CD4-positive, alpha-beta T cell (primary cell): ENCODE measurements at places on chromosomes 7 and 10.

DNA sequence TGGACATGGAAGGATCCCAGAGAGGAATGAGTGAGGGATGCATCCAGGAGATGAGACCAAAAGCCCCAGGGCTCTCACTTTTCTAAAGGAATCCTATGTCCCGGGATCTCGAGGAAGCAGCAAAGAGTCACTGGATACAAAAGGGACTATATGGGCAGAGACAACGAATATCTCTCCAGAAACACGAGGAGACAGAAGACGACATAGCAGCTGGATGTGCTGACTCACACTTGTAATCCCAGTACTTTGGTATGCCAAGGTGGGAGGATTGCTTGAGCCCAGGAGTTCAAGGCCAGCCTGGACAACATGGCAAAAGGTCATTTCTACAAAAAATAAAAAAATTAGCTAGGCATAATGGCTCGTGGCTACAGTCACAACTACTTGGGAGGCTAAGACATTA, 24.7 kb upstream of the MSMB start:
- DNase-seq = no peak

DNA sequence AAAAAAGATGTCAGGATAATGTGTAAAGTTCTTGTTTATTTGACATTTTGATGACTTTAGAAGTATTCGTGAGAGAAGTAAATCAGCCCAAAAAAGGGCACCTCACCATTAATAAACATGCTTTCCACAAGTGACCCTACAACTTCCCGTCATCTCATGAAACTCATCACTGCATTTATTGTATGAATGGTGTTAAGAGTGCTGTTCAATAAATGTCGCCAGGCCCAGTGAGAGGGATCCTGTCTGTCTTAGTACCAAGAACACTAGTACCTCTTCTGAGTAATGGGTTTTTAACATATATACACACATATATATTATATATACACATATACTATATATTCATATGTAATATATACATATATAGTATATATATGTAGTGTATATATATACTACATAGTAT, 61.9 kb downstream of the TMEM26 start:
- DNase-seq = no peak

GRCh38 chr7:112981966-112982365, 104.7 kb downstream of the GPR85 start:
- DNase-seq = no peak

DNA sequence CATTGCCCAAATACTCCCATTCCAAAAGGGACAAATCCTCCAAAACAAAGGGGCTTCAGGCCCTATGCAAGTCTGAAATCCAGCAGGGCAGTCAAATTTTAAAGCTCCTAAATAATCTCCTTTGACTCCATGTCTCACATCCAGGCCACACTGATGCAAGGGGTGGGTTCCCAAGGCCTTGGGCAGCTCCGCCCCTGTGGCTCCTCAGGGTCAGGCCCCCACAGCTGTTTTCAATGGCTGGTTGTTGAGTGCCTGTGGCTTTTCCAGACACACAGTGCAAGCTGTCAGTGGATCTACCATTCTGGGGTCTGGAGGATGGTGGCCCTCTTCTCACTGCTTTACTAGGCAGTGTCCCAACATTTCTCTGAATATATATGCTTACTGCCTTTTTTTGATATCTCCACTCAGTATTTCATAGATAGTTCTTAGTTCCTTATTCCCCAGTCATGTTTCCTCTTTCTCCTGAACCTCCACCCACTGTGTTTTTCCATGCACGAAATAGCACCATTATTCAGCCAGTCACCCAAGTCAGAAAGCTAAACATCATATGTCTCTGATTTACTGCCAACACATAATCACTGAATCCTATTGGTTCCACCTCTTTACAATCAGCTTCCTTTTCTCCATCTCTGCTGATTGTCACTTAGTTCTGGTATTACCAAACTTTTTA, 172.6 kb upstream of the CACNA2D1 start:
- peak; percentile 32 for DNase-seq

GRCh38 chr7:43461349-43462024, 121.4 kb upstream of the STK17A start:
- no peak for DNase-seq

DNA sequence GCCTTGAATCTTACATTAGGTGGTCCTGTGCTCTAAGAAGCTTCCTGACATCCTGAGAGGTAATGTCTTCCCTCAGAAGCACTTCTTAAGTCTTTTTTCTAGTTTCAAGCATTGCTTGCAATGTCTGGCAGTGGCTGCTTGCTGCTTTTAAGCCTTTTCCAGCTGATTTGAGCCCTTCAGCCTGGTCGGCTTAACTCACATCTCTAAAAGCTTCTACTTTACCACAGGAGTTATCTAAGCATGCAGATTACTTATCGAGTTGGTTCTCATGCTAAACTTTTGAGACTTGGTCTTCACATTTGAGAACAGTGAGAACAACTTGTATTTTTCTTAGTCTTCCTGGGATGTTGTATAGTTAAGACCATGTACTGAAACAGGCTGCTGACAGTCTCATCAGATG, 3.9 kb downstream of the LRMDA start:
- DNase-seq = no peak

GRCh38 chr7:32579776-32580175, 84.5 kb downstream of the AVL9 start:
- no peak for DNase-seq
